ENCODE measurements at places on chromosomes 5 and 9.

GRCh38 chr5:2133080-2133479, 250.4 kb upstream of the IRX4 start:
- DNase-seq, result no peak

DNA sequence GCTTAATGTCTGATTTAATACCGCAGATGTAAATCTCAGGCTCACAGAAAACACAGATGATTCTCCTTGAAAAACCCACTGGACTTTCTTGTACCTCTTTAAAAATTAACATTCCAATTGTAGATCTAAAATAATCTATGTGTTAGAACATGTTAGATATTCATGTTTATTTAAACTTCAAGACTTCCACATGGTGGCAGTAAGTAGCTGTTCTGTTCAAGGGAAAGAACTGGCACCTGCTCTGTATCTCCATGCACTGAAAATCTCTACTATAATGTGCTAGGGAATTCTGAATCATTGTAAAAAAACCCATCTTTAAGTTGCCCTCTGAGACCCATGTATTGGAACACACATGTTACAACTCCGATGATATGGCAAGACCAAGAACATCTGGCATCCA, 366.9 kb downstream of the DMRTA1 start:
- peak; percentile 50 for DNase-seq

DNA sequence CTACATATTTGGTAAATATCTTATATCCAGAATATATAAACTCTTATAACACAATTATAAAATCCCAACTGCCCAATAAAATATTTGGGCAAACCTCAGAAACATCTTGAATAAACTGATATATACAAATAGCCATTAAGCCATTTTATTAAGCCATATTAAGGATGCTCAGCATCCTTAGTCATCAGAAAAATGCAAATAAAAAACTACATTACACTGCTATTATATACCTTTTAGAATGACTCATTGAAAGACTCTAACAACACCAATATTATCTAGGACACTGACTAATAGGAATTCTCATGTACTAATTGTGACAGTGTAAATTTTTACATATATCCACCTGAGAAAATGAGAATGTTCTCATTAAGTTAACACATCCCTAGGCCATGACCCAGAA, 77.8 kb downstream of the CDH10 start:
- no peak for DNase-seq

DNA sequence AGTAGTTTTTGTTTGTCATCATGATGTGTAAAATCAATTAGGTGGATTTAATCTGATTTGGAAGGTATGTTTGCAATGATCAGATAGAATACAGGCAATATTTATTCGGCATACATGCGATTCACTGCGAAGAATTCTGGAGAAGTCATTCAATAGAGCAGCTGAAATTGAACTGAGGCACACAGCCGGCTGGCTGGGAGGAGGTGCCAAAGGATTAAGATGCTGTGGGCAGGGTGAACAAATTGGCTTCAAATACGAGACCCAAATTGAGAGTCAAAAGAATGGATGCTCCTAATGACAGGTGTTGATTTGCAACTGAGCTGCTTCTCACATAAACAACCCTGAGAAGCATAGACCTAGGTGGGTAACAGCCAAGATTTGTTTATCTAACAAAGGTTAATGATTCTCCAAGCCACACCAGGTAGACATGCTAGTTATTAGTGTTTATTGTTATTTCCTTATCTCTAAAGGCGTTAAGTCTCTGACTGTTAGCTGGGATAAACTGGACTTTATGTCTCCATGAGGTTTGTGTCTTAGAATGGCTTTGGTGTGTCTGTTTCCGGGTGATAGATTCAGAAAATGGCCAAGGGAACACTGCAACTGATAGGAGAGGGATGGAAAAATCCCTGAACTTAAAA, 55.3 kb upstream of the CLINT1 start:
- no peak for DNase-seq

DNA sequence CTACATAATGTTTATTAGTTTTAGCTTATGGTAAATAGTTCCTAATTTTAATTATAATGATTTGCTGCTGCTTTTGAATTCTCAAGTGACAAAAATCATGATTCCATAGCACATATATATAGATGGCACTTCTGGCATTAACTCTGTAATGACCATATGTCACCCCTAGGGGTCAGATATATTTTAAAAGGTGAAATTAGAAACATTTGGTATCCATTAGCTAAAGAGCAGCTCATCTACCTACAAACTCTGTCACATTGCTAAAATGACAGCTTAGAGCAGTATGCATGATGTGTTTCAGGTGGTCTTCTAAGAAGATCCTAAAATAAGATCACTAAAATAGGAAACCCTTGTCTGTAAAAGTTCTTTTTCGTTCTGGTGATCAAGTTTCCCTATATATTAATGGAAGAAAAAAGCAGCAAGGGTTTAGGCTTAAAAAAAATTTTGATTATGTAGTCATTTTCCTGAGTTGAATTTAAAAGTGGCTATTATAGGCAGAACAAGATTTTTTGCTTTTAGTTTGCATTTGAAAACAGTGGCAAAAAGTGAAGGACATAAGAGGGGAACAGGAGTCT, 157.7 kb upstream of the POU5F2 start:
- DNase-seq, result no peak

DNA sequence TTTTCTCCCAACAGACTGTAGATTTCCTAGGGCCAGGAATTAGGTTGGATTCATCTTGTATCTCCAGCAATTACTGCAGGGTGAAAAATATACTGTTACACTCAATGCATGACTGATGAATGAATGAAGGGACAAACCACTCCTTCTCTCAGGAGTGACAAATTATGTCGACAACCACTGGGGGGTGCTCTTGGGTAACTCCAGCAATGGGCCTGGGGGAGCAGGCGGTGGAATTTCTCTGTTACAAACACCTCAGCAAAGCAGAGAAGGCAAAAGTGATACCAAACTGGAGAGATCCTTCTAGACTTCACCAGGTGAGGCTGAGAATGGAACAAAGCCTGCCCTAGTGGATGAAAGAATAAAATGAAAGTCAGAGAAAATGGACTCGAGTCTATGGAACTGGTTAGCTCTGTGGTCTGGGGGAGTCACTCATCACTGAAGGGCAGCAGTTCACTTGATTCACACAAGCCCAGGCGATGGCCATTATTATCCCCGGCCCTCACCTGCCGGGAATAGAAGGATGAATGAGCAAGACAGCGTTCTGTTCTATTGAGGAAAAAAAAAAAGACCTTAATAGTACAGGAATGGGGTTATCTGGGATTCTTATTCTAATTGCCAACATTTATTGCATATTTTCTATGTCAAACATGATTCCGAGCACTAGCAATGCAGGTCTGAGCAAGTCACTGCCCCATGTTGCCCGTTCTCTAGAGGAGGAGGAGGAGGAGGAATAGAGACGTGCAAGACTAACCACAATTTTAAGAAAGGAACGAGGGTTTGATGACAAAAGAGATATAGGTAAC, 341.1 kb downstream of the ASTN2 start:
- no peak for DNase-seq

GRCh38 chr9:24487250-24487861, 58.3 kb downstream of the IZUMO3 start:
- DNase-seq, result no peak

- DNase-seq, result no peak
These were observed 113.3 kb downstream of the MAPKAP1 start for GRCh38 chr9:125593581-125594222.

GRCh38 chr9:135763716-135764446, 61.9 kb downstream of the KCNT1 start:
- DNase-seq, result no peak

- DNase-seq, result no peak
These were observed 61.3 kb upstream of the PIK3R1 start for GRCh38 chr5:68154119-68154857.

- DNase-seq, result no peak
These were observed 267.7 kb upstream of the SMARCA2 start for GRCh38 chr9:1747417-1747967.

GRCh38 chr5:15013654-15014463, 142.3 kb upstream of the ANKH start:
- DNase-seq, result peak; percentile 38

DNA sequence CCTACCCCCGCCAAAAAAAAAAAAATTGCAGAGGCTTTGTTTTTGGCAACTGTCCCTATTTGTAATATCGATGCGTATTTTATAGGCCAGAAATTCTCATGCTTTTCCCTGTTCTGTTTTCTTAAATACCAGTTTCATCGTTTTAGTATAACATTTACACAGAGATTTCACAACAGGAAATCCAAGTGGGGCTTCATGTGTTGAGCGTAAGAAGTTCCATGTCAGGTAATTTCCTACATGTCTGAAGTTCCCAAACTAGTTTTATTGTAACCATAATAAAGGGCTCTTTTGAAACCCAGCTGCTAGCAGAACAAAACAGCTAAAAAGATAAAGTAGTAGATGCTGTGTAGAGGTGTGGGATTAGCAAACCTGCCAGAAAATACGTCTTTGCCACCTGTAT, 4.2 kb downstream of the SMC5 start:
- DNase-seq, result no peak

DNA sequence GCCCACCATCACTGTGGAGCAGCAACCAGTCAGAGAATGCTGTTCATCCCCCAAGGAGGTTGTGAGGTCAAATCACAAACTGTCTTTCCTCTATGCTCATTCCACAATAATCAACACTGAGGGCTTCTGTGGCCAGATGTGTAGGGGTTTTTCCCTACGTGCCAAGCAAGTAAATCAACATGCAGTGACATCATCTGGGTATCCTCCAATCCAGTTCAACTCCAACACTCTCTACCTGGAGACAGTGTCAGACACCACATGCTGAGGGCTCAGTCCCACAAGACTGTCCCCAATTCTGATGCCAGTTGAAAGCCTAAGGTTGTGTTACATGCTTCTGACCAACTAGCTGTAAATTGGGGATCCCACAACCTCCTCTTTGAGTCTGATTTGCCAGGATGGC, 57.3 kb upstream of the DMRT1 start:
- no peak for DNase-seq

GRCh38 chr5:143412661-143413342, 9.3 kb upstream of the NR3C1 start:
- DNase-seq, result no peak

- DNase-seq, result no peak
These were observed 437.3 kb upstream of the MPDZ start for GRCh38 chr9:13716601-13717321.

- no peak for DNase-seq
These were observed 164.9 kb downstream of the NTRK2 start for GRCh38 chr9:84834426-84834825.

DNA sequence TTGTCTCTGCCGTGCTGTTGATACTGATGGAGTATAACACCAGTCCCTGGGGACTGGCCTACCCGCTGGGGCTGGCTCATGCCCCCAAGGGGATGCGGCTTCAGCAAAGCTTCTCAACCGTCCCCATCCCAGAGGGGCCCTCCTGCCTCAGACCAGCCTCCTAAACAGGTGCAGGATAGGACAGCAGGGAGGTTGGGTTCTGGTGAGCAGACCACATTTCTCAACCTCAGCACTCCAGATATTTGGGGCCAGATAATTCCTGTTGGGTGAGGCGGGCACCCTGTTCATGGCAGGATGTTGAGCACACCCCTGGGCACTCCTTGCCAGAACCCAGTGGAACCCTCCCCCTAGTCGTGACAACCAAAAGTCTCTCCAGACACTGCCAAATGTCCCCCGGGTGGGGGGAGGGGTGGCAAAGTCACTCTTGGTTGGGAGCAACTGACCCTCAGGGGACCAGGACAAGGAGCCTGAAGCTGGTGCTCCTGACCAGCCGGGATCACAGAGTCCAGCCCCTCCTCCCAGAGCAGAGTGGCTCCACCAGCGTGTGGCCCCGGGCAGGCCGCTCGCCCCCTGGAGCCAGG, 107.8 kb downstream of the ZNF354C start:
- no peak for DNase-seq

DNA sequence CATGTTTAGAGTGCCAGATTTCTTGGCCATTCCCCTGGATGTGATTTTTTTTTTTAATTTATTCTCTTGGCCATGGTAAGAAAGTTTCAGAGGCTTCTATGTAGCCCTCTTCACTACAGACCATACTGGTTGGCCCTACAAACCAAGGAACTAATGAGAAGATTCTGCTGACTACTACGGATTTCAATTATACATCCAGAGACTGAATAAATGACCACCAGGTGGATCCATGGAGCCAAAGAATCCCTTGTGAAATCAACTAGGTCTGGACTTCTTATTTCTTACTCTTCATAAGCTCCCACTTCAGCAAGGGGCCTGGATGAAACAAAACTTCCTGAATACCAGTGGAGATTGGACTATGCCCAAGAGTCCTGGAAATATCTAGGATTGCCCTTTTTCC, 27.6 kb downstream of the ZNF622 start:
- DNase-seq, result no peak

DNA sequence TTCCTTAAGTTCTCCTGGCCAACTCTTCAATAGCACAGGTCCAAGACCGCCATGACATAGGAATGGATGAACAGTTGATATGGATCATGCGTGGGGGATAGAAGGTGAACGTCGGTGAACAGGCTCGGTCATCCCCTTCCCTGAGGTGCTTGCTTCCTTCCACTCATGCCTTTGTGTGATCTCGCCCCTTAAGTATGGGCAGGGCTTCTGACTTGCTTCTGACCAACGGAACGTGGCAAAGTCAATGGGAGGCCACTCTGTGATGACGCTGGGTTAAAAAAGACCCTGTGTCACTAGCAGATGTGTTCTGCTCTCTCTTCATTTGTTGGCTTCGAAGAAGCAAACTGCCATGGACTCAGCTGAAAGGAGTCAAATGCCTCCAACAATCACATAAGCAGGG, 240.5 kb upstream of the TUT7 start:
- no peak for DNase-seq

DNA sequence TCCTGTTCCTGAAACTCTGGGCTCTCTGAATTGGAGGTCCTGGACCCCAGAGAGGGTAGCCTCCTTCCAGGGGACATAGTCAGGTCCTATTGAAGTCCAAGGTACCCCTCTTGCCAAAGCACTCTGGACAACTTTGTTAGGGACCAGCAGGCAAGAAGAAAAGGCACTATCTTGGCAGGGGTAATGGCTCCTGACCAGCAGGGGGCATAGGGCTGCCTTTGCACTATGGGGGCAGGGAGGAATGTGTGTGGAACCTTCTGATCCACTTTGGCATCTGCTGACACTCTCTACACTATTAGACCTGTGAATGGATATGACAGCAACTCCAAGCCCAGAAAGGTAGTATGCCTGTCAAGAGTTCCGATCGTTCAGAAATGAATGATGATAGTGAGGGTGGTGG, 179.0 kb upstream of the CD180 start:
- no peak for DNase-seq

- DNase-seq, result no peak
These were observed 12.2 kb upstream of the PDZD2 start for GRCh38 chr5:31626604-31627234.

DNA sequence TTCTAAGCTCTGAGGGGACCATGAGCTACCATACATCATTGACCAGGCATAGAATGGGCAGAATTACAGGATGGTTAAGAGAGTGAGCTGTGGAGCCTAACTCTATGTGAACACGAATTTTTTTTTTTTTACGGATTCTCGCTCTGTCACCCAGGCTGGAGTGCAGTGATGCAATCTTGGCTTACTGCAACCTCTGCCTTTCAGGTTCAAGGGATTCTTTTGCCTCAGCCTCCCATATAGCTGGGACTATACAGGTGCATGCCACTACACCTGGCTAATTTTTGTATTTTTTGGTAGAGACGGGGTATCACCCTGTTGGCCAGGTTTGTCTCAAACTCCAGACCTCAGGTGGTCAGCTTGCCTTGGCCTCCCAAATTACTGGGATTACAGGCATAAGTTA, 72.8 kb upstream of the PCAT7 start:
- DNase-seq, result no peak

GRCh38 chr9:115498303-115498702, 380.3 kb upstream of the TNC start:
- DNase-seq, result no peak

GRCh38 chr9:124293718-124294506, 36.2 kb downstream of the NEK6 start:
- no peak for DNase-seq
